ENCODE measurements at places on chromosomes 12 and 14.

- no peak for DNase-seq
Measured at GRCh38 chr12:58655375-58655774, 264.9 kb downstream of the LRIG3 start.

GRCh38 chr14:31659278-31659677, 98.1 kb downstream of the NUBPL start:
- DNase-seq: no peak

DNA sequence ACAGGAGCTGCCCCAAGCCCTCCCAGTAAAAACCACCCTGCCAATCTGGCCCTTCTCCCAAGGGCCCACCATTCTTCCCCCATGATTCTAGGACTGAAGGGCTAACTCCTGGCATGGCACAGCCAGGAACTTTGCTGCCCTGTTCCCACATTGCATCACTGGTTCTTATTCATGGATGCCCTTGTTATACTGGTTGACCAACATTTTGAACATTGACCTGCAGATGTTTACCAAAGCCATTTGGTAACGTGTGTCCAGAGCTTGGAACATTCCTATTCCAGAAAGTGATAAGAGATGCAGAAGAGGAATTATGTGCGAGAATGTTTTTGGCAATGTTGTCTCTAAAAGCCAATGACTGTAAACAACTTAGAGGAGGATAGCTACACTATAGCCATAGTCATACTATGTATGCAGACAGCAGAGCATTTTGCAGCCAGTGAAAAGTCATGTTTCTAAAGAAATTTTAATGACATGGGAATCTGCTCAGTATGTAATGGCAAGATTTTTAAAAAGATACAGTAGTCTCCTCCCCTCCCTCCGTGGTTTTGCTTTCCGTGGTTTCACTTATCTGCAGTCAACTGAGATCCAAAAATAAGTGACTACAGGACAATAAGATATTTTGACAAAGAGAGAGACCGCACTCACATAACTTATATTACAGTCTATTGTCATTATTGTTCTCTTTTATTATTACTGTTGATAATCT, 108.8 kb downstream of the DAAM1 start:
- DNase-seq: no peak

DNA sequence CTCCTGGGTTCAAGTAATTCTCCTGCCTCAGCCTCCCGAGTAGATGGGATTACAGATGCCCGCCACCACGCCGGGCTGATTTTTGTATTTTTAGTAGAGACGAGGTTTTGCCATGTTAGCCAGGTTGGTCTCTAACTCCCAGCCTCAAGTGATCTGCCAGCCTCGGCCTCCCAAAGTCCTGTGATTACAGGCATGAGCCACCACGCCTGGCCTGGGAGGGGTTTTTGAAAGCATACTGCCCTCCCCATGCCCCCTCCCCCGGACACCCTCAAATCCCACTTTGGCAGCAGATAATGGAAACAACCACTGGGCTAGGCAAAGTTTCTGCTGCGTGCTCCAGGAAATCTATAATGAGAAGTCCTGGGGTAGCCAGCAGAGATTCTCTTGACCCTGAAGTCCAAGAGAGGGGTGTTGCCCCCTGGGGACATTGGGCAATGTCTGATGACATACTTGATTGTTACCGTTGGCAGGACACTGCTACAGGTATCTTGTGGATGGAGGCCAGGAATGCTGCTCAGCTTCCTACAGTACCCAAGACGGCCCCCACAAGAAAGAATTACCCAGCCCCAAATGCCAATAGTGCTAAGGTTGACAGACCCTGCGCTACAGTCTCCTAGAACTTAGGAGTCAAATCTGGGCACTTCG, 18.7 kb upstream of the FBXO21 start:
- no peak for DNase-seq

- no peak for DNase-seq
Measured at GRCh38 chr14:92352158-92352985, 29.4 kb downstream of the SLC24A4 start.

DNA sequence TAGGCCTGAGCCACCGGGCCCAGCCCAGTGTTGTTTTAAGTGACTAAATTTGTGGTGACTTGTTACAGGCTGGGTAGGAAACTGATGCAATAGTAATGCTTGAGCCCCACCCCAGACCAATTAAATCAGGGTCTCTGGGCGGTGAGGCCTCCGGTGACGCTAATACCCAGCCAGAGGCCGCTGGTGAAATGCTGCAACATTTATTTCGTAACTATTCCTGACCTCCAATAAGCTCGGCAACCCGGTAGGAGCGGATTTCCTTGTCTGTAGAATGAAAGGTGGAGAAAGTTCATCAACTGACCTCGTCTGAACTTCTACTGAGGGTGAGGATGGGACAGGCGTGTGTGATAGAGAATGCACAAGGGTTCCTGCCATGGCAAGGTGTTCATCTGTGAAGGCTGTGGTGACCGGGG, 42.3 kb downstream of the FZD10 start:
- no peak for DNase-seq

- no peak for DNase-seq
Measured at GRCh38 chr12:101876322-101876860, 989 bp upstream of the DRAM1 start.

DNA sequence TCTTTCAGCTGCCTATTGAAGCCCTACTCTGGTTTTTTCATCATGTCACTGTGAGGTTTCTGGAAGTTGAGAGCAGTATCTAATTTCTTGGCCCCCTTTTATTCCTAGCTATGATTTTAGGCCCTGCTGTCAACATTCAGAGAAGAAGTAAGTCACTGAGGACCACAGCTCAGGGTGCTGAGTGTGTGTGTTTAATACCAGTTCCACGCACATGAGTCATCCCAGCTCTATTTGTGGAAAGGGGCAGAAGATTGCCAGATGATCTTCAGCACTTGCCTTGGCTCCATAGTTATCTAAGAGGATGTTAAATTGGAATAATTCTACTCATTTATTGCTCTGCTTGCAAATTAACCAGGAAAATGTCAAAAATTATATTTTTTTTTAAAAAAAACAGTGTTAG, 65.5 kb upstream of the SLC38A4 start:
- DNase-seq: no peak

DNA sequence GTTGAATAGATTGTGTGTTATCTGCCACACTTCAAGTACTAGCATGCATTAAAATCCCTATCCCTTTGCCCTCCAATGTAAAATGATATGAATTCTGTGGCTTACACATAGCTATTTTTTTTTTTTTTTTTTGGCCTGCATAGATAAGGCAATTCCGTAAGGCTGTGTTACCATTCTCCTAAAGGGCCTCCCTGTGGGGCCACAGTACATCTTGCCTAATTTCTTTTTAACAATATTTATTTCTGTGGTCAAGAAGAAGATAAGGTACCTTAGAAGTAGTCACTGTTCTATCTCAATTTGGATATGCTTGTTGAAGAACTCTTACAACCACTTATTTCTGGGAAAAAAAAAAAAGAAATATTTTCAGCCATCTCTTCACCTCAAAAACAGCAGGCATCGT, 19.8 kb downstream of the FLRT2 start:
- DNase-seq: no peak

DNA sequence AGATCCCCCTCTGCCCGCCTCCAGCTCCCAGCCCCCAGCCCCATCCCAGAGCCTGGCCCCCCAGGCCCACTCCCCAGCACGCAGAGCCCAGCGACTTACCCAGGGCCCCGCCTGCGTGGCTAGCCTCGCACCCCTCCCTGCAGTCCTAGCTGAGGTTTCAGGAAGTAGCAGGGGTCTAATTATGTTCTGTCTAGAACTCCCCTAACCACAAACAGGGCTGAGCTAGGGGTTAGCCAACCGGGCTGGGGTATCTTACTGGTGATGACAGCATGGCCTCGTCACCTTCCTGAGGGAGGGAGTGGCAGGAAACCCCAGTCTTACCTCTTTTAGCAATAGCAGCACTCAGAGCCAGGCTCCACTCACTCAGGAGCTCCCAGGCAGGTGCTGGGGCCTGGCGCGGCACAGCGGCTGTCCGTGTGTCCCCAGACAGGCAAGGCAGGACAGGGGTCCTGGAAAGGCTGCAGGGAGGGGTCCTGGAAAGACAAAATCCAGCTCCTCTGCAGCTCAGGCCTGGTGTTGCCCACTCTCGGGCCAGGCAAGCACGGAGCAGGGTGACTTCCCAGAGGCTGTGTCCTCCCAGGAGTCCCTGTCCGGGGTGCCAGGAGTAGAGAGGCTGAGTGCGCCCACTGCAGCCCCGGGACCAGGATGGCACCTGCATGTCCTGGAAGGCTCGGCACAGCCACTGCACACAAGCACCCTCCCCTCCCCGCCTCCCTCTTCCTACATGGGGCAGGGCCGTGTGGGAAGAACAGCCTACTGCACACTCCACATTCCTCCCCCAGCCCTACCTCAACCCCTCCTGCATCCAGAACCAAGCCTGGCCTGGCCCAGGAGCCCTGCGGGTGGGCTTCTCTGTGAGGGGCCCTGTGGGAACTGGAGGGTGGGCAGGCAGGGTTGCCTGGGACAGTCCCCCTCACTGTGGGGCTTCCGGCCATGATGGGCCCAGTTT, at the start of gene GPR132:
Gene GPR132 (minus strand): TSS at position 151 of the 949 bp plus-strand sequence. CDS start 10,010 bp downstream, outside the sequence.
- no peak for DNase-seq

All from lower leg skin (tissue), 4 donors.